IMR-90 (cell line): ENCODE measurements at places on chromosomes 1 and 21.
A peak's percentile ranks its signal among the peaks of the same experiment; 100 is the strongest.

- peak; percentile 11 for DNase-seq
These were observed 13.8 kb downstream of the CFAP74 start for GRCh38 chr1:1989789-1990188.

- no peak for DNase-seq
These were observed 5.9 kb downstream of the BACH1 start for GRCh38 chr21:29304597-29304996.

GRCh38 chr1:221672239-221672645 lies 69.6 kb downstream of the DUSP10 start:
- peak; percentile 86 for DNase-seq

DNA sequence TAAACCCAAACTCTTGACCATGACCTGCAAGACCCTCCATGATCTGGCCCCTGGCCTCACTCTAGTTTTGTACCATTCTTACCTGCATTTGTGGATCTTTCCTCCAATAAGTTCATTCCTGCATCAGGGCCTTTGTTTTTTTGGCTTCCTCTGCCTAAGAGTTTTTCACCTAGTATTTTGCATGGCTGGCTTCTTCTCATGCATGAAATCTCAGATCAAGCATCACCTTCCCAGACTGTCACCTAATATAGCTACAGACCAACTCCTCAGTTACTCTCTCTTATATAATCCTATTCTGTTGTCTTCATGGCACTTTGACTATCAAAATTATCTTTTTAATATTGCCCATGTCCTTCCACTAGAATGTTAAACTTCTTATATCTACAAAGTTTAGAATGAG lies 54.2 kb downstream of the BTBD8 start:
- no peak for DNase-seq

DNA sequence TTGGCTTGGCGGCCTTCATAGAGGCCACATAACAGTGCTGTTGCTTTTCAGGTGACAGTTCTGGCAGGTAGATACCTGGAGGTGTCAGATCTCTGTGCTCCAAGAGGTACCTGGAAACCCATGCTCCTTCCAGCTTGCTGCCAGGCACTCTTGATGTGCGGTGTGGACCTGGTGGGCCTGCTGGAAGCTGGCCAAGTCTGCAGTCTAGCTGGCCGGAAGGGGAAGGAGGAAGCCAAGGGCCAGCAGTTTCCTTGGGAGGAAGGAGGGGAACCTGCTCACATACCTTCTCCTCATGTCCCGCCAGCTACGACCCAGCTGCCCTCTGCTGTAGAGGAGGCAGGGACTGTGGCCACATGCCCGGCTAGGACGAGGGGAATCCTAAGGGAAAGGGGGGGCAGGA lies 166.4 kb upstream of the AJAP1 start:
- DNase-seq = no peak

GRCh38 chr1:67126111-67126746 lies 8.5 kb downstream of the C1orf141 start:
- DNase-seq = peak; percentile 13

DNA sequence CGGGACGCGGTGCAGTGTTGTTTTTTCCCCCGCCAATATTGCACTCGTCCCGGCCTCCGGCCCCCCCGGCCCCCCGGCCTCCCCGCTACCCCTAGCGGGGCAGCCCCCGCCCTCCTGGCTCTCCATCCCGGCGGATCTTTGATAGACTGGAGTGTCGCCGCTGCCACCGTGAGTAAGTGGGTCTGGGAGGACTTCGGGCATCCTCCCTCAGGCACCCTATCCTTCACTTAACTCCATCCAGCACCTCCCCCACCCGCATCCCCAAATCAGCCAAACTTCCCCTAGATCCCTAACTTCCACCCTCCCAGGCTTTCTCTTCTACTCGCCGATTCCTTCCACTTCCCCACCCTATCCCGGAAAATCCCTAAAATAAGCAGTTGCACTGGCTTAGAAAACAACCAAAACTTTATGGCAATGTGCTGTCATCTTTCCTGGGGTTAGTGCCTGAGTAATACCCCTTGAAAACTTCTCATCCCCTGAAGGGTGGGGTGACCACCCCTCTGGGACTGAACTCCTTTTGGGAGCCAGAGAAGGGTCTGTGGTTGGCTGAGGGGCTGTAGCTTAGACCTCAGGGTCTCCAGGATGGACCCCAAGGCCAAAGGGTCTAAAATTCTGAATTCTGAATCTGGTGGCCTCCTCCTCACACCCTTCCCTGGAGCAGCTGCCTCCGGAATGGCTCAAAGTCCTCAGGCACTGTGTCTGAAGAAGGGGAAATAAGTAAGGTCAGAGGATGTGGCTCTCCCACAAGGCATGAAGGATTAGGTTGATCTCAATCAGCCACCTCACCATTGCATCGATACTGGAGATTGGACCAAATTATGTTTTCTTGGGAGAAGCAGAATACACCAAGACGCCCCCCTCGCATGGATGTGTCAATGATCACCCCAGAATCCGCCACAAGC lies 12.2 kb downstream of the THBS3 start:
- peak; percentile 11 for DNase-seq

- DNase-seq = no peak
These were observed 5.3 kb downstream of the DTL start for GRCh38 chr1:212040629-212041412.

DNA sequence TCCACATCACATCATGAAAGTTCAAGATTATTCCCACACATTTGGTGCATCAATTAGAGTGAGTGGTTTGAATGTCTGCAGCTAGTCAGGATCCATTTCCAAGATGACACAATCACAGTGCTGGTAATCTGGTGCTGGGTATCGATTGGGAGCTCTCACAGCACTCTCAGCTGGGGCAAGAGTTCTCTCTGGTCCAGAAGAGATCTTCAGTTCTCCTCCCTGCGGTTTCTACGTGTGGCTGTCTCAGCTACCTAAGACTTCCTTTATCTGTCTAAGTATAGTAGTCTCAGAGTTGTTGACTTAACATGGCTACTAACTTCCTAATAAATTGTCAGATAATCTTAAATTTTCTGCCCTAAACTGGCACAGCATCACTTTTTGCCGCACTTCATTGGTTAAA lies 358.0 kb upstream of the BRINP3 start:
- DNase-seq = no peak

DNA sequence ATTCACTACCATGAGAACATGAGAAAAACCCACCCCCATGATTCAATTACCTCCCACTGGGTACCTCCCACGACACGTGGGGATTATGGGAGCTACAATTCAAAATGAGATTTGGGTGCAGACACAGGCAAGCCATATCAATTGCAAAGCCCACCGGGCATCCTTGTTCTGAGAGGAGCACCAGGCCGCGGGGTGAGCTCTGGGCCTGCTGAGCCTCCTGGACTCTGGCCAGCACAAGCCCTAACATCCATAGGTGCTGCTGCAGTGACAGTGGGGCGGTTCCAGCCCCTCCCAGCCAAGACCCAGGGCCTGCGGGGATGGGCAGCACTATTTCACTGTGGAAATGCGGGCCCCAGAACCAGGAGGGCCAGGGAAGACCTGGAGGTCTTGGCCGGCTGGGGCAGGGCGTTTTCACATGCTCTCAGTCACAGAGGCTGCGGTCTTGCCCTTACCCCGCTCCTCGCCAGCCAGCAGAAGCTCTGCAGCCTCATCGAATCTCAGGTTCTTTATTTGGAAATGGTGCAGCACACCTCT lies 103.8 kb downstream of the PCBP3 start:
- no peak for DNase-seq

DNA sequence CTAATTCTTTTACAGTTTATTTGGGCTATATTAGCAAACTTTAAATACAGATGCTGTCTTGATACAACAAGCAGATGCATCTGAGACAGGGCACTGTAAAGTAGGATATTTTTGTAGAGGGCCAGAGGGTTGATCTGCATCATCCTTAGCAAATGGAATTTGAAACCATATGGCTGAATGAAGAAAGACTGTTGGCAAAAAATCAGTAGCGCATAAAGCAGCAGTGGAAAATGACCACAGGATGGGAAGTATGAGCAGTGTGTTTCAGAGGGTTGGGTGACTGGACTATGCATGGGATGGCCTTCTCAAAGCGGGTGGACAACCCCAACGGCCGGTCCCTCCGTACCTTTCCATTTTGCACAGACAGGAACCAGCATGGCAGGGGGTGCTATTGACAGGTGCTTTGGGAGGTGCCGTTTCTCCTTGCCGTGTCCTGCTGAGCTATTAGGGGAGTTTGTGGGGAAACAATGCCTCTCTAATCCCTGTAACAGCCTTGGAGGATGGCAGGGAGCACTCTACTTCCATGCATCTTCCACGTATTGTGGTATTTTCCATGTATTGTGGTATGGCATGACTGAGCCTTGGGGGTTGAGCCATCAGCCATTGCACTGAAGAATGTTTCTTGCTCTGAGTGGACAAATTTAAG lies 5.9 kb downstream of the LRRC8B start:
- DNase-seq = no peak

DNA sequence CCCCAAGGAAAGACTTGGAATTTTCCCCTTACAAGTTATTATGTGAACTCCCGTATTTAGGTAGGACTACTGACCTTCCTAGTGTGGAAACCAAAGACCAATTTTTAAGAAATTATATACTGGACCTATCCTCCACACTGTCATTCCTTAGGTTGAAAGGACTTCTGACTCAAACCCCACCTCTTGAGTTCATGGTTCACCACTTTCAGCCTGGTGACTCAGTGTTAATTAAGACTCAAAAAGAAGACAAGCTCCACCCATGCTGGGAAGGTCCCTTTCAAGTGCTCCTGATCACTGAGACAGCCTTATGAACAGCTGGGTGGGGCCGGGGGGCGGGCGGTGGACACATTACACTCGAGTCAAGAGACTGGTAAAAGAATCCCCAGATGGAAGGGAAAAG lies 113.2 kb downstream of the LRRC53 start:
- DNase-seq = no peak

- peak; percentile 96 for DNase-seq
These were observed at the start of gene UROD for GRCh38 chr1:45011837-45012638. UROD (plus strand) TSS chr1:45012254; CDS start chr1:45012266, 12 bp downstream.

GRCh38 chr1:80059940-80060339 lies 1053.4 kb upstream of the ADGRL4 start:
- no peak for DNase-seq

DNA sequence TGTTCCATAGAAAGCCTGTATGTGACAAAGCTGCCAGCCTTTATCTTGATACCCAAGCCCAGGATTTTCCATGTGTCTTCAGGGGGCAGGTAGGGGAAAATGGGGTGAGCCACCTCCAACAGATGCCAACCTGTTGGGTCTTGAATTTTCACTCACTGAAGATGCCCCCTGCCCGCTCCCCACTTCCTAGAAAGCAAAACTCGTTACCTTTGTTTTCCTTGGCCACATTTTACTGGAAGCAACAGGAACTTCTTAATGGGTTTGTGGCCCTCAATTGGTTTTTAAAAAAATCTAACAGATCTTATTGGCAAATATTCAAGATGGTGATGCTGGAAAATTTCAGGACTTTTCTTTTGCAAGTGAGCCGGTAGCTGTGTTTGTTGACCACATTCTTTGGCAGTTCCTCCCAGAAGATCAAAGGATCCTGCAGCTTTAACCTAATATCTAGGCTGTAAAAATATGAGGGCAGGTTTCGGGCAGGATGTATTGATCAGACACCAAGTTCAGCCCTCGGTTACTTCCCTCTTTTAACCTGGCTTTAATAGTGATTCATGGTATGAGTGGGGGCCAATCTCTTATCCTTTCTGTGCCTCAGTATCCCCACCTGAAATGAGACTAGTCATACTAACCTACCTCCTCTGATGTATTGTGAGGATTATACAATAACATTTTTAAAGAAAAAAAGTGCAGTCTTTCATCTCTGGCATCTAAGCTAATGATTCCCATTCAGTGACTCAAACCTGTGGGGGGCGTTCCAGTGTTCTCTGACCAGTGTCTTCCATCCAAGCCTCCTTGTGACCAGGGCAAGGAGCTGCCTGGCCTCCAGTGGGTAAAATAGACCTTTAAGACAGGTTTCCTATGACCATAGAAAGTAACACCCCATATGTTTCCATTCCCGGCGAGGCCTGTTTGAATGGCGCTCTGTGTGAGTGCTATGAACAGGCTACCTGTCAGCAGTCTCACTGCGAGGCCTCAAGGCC lies 21.3 kb upstream of the GNPAT start:
- DNase-seq = no peak

- peak; percentile 28 for DNase-seq
These were observed 773 bp downstream of the RABIF start for GRCh38 chr1:202888221-202888530.

GRCh38 chr1:211538287-211538686 lies 40.7 kb downstream of the SLC30A1 start:
- DNase-seq = no peak

GRCh38 chr1:57109247-57109646 lies 143.4 kb upstream of the C8B start:
- no peak for DNase-seq

DNA sequence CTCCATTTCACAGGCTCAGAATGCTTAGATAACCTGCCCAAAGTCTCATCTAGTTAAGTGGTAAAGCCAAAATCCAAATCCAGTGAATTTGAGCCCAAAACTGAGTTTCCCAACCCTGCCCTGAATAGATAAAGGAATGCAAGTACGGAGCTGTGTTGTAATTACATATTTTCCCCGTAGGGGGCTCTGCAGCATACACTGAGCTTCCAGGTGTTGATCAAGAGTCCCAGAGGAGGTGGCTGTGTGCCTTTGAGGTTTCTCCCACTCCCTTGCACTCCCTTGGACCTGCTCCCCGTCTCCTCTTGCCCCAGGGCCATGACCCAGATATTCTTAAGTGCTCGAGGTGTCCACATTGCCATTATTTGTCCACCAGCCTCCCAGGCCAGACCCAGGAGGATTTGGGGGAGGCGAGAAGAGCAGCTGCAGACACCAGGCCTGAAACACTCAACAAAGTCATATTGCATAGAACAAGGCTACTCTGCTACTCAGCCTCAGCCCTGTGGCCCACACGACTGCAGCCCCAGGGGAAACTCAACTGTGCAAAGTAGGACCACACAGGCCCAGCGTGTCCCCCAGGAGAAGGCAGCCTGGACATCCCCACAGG lies 18.4 kb upstream of the LY9 start:
- DNase-seq = no peak

- DNase-seq = no peak
These were observed 1.2 kb downstream of the TNFRSF18 start for GRCh38 chr1:1204998-1205768.

GRCh38 chr1:20262810-20263534 lies 27.7 kb upstream of the VWA5B1 start:
- peak; percentile 21 for DNase-seq

- DNase-seq = no peak
These were observed 67.5 kb upstream of the ACTRT2 start for GRCh38 chr1:2953688-2954285.

- no peak for DNase-seq
These were observed 14.5 kb upstream of the NRIP1 start for GRCh38 chr21:15079269-15079668.

DNA sequence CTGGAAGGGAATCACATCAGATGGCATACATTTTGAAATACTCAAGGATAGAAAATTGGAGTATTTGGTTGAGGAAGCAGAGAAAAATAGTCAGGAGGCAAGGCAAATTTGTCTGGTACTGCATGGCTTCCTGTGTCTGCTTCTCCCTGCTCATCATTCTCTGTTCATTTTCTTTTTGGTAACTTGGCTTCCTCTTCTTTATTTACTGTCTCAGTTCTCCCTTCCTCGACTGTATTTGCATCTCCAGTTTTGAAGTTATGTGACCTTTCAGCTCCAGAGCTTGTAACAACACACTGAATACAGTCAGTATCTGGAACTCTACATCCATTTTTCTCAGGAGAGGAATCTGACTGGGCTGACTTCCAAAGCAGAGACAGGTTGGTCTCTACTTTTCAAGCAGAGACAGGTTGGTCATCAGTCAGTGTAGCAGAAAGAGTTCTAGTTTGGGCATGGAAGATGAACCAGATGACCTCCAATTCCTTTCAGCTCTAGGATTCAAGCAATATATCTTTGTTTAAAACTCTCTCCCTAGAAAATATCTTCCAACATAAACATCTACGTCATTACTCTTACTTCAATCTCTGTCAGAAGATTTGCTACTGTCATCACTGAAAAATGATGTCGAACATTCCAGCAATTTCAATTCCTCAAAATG lies 571.2 kb downstream of the ADGRL2 start:
- no peak for DNase-seq
